ENCODE measurements at places on chromosomes 6 and 20.

DNA sequence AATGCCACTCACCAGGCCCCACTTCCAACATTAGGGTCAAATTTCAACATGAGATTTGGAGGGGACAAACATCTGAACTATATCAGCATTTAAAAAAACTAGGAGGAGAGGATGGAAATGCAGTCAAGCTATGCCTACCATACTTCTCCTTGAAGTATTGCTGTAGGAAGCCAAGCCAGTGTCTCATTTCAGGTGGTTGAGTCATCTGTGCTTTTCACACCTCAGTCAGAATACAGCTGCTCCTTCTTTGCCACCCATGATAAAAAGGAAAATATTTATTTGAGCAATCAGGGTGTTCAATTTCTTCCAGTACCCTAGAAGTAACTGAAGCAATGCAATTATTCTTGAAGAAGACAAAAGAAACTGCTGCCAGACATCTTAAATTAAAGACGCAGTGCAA lies 47.0 kb upstream of the EEF1E1 start:
- no peak for DNase-seq

DNA sequence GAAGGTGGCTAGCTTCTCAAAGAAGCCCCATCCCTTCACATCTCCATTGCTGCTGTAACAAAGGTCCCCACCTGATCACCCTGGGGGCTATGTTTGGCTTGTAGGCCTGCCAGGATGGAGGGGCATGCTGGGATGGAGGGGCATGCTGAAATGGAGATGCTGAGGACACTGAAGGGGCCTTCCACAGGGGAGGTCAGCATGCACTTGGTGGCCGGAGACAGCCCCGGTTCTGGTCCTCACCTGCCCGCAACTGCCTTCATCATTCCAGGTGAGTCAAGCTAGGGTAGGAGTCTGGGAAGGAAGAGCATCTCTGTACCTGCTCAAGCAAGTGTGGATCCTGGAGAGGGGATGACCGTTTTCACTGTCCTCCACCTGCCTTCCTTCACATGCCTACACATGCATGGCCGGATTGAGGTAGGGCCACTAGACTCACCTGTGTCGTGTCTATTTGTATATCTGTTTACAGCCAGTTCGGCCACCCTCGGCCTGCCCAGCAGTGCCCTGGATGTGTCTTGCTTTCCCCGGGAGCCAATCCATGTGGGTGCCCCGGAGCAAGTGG lies 6.0 kb downstream of the L3MBTL1 start:
- DNase-seq: no peak

GRCh38 chr20:44526129-44526528 lies 4.3 kb upstream of the SERINC3 start:
- DNase-seq: no peak

- DNase-seq: no peak
Measured at GRCh38 chr20:25336561-25337422, 53.8 kb downstream of the ABHD12 start.

Measured in H54 (cell line).